HFF-Myc (cell line): ENCODE measurements at places on chromosomes 3 and 15.

DNA sequence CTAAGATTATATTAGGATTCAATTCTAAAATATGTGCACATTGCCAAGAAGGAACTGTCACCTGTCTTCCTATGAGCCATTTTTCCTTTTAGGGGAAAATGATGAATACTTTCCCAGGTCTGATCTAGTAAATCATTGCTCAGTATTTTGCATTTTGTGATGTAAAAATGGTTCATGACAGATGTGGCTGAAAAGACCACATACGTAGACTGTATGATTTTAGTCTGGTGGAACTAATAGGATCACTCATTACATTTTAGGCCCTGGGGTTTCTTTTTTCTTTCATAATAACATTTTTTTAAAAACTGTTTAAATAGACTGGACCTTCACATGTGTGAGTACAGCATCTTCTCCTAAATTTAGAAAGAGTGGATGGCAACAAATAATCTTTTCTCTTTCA, 201.7 kb upstream of the MLF1 start:
- no peak for DNase-seq

DNA sequence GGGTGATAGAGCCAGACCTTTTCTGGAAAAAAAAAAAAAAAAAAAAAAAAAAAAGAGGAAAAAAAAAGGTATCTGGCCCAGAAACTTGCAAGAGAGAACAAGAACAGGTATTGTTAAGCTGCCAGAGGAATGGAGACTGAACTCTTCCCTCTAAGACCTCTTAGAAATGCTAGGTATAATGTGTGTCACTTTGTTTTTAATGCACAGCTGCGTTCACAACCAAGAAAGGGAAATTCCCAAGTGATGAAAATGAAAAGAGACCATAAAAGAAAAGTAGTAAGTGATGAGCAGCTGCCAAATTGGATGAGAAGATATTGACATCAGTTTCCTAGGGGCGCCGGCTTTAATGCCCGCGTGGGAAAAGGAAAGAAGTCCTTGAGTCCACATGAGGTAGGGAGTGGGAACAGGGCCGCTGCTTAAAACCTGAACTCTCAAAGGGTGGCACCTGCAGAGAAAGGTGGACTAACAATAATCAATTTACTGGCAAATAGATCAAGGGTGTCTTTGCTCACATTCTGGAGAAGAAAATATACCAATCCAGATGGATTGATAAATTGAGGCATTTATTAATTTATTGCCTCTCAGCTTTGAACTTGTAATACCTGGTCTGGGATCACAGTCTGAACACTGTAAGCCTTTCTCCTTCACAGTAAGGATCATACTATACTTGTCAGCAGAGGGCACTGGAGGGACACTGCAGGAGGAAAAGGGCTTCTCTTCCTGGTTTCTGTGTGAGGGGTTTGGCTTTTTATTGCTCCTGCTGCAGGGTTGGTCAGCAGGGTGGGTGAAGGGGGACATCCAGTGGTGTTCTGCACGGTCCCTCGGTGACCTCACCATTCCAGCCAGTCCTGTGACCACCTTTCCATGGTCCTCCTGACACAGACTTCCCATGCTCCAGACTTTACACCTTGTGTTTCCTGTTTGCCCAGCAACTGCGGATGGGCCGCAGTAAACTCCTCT, 131.6 kb downstream of the AQP9 start:
- DNase-seq: peak; percentile 30

- no peak for DNase-seq
Observed at GRCh38 chr15:95018888-95019545, 787.7 kb downstream of the MCTP2 start.

DNA sequence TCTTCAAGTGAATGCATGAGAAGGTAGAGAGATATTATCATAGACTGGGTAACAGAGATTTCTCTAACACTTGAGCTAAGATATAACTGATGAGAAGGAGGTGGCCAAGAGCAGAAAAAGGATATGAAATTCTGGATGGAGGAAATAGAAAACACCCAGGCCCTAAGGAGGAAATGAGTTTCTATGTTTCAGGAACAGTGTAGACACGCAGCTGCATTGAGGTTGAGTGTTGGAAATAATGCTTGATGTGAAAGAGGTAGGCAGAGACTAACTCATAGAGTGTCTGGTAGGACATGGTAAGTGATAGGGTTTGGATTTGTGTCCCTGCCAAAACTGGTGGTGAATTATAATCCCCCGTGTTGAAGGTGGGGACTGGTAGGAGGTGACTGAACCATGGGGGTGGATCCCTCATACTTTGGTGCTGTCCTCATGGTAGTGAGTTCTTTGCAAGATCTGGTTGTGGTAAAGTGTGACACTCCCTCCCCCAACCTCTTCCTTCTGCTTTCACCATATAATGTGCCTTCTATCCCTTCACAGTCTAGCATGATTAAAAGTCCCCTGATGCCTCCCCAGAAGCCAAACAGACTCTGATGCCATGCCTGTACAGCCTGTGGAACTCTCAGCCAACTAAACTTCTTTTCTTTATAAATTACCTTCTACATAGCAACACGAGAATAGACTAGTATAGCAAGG, 787.3 kb downstream of the EDEM1 start:
- no peak for DNase-seq

DNA sequence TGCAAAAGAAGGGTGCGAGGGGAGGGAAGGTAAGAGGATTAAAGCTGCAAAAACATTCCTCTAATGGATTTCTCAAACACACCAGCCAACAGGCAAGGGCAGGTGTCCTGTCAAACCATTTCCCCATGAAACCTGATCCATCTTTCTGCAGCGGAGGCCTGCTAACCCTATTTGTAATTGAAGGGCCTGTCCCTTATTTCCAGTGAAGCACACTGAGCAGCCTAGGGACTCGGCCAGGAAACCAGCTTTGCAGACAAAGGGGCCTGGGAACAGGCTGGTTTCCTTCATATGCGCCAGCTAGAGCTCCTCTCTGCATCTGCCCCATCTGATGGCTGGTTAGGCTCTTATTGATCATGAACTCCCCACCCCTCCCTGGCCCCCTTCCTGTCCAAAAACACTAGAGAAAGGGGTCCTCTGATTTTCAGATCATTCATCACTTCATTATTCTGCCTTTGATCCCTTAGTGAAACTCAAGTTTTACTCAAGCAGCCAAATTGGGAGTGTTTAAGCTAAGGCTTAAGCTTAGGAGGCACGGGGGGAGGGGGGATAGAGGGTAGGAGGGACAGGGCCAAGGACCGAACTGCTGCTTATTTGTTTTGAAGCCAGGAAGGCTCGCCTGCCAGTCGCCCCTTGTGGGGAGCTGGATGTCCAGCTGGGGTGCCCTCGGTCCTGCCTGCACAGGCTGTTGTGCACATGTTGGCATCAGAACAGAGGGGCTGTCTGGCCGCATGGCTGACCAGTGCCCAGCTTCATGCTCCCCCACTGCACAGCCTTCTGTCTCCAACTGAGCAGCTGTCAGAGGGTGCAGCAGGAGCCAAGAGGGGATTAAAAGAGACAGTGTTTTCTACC, 53.1 kb downstream of the BOC start:
- DNase-seq: no peak

GRCh38 chr3:124565013-124565412, 165.2 kb upstream of the UMPS start:
- peak; percentile 53 for DNase-seq

- DNase-seq: peak; percentile 21
Observed at GRCh38 chr3:117035745-117036144, 326.2 kb downstream of the TUSC7 start.

DNA sequence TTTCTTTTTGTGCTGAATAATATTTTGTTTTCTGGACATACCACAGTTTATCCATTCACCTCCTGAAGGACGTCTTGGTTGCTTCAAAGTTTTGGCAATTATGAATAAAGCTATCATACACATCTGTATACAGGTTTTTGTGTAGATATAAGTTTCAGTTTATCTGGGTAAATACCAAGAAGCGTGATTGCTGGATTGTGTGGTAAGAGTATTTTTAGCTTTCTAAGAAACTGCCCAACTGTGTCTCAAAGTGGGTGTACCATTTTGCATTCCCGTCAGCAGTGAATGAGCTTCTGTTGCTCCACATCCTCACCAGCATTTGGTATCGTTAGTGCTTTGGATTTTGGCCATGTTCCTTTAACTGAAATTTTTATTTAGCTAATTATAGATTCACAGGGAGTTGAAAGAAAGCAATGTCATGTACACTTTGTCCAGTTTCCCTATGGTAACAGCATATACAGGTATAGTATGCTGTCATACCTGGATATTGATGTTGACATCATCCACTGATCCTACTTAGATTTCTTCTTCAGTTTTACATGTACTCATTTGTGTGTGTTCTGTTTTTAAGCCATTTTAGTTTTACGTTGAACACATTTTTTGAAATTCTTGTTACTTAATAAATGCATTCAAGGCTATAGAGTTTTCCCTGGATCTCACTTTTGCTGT, 11.9 kb downstream of the ARID3B start:
- no peak for DNase-seq

GRCh38 chr3:66602237-66602636, 101.4 kb upstream of the LRIG1 start:
- no peak for DNase-seq

DNA sequence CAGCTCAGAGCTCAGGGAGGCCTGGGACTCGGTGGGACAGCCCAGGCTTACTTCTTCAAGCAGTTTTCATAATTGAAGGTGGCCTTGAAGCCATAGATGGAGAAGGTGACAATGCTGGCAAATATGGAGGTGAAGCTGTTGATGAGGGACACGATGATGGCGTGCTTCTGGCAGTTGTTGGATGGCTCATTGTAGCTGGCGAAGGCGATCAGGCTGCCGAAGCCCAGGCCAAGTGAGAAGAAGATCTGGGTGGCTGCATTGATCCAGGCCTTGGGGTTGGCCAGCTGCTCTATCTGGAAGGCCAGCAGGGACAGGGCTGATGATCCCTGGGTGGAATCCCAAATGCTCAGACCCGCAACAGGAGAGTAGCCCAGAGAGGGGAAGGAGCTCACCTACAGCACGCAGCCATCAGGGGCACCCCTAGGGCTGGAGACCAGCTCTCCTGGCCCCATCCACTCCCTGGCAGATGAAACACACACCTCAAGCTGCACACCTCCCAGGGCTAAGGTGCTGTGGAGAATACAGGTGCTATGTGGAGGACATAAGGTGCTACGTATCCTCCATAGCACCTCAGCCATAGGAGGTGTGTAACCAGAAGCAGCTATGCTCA, 25.1 kb downstream of the SLC6A20 start:
- no peak for DNase-seq

GRCh38 chr3:175731543-175731942, 872.4 kb downstream of the NAALADL2 start:
- DNase-seq: no peak

GRCh38 chr3:111428301-111428700, 113.7 kb upstream of the CD96 start:
- DNase-seq: no peak

DNA sequence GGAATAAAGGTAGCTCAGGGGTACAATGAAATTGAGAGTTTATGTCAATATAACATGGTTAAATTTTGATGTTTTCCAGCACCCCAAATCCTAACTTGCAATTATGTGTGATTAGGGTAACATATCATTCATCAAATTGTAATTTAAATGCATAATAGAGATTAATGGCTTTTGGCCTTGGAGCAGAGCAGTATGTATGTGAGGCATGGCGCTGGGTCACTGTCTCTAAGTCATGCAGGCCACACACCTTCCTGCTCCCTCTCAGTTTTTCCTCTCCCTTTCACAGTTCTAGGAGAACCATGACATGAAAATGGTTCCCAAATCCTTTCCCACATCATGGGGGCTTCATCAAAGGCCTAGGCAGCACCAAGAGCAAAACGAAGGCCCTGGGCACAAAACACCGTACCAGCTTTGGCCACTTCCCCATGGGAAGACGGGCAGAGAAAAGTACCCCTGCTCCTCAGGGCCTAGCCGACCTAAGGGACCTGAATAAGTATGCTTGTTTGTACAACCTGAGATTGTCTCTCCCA, 3.9 kb upstream of the SRP14 start:
- no peak for DNase-seq
